Left lobe of liver (tissue), 2 donors: ENCODE measurements at places on chromosomes 12 and 14.

DNA sequence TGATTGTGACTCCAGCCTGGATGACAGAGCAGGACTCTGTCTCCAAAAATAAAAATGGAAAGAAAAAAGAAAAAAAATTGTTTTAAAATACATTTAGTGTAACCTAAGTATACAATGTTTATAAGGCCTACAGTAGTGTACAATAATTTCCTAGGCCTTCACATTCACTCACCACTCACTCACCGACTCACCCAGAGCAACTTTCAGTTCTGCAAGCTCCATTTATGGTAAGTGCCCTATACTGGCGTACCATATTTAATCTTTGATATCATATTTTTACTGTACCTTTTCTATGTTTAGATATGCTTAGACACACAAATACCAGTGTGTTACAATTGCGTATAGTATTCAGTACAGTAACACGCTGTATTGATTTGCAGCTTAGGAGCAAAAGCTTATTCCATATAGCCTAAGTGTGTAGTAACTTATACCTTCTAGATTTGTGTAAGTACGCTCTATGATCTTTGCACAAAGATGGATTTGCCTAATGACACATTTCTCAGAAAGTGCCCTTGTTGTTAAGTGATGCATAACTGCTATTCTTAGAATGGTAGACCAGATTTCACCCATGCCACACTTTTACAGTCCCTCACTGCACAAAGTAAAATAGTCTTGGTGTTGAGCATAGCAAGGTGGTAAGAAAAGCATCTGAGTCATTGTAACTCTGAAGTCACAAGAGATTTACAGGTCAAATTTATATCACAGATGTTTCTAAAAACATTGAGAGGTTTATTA is 151.9 kb downstream of the LRRK2 start:
- no peak for DNase-seq

DNA sequence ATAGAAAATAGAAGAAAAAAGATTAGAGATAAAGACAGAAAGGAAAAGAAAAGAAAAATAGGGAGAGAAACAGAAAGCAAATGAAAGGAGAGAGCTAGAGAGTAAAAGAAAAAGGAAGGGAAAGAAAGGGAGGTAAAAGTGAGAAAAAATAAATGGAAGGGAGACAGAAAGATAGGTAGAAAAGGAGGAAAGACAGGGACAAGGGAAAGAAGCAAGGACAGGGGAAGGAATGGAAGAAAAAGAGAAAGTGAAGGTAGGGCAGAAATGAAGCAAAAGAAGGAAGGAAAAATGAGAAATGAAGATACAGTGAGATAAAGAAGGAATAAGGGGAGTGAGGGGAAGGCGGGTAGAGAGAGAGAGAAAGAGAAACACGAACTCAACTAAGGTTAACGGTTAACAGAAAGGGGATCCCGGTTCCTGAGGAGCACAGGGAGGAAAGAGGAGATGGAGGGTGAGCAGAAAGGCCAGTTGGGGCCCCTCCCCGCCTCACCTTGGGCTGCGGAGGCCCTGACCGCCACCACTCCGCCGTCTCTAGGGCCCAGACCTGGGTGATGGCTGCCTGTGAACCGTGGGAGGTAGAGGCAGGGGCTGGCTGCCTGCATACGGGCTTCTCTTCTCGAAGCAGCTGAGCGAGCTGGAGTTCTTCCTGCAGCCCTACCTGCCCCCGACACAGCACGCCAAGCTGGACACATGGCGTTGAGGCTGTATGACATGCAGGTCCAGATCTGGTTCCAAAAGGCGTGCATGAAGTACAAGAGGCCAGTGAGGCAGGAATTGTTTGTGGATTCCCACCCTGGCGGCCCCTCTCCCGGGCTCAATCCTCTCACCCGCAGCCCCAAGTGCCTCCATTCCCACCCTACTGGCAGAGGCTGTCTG is 59.5 kb downstream of the SMUG1 start:
- DNase-seq = no peak

DNA sequence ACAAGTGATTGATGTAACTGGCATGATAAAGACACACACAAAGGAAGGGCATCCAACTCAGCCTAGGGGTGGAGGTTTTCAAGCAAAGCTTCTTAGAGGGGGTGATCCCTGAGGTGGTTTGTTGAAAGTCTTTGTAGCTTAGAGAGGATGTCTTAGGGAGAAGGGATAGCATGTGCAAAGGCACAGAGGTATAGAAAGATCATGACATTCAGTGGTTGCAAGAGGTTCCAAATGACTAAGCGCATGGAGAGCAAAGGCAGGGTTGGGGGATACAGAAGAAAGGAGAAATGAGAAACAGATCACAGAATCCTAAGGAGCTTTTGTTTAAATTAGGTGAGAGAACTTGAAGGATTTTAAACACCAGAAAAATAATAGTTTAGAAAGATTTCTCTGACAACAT is 5.2 kb upstream of the CCT2 start:
- no peak for DNase-seq

- DNase-seq = no peak
Measured at GRCh38 chr12:127277882-127278281, 989.1 kb upstream of the TMEM132C start.

DNA sequence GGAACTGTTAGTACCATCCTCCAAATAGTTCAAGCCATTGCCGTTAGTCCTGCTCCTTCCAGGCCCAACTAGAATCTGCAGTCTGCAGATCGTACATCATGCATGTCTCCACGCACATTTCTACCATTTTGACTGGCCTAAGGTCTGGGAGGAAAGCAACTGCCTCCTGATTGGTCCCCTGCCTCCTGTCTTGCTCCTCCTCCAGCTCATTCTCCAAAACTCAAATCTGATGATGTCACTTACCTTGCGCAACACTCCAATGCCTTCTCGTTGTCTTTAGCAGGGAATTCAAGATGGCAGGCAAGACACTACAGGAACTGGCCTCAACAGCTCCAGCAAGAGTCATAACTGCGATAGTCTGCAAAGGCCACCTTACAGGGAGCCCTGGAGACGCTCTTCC is 9.7 kb upstream of the HCAR1 start:
- DNase-seq = no peak

- DNase-seq = no peak
Measured at GRCh38 chr14:33567023-33567728, 383.7 kb downstream of the EGLN3 start.

DNA sequence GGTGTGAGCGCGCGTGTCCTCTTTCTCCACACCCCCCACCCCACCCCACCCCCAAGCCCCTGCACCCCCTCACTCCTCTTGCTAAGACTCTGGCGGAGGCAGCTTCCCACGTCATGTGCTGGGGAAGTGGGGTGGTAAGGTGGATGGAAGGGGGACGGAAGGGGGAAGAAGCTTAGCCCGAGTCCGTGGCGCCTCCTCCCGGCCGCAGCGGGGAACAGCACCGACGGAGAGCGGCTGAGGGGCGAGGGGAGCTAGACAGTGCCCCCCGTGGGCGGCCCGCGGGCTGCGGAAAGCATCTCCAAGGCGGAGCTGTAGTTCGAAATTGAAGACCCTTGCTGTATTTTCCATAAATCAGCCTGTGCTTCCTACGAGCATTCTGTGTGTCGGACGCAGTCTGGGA is 588 bp upstream of the GRIN2B start:
- DNase-seq = no peak

DNA sequence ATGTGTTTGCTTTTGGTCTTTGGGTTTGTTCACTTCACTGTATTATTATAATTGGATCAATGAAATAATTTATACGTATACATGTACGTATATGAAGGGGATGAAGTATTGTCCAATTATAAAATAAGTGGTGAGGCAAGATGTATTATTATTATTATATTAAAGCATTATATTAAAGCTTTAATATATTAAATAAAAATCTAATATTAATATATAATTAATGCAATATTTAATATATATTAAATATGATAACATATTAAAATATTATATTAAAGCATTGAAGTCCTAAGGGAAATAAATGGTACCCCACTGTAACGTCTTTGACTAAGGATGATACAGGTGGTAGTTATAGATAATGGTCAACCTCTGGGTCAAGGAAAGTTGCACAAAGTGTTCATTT is 63.7 kb upstream of the RTL1 start:
- no peak for DNase-seq
